NCI-H2171 (cell line): ENCODE measurements at places on chromosomes 12 and 14.

GRCh38 chr12:113086249-113087164 is 30.0 kb downstream of the DTX1 start:
- no peak for DNase-seq

- DNase-seq = no peak
These were observed 1.4 kb downstream of the NFKBIA start for GRCh38 chr14:35403114-35403602.

- DNase-seq = no peak
These were observed 645.2 kb downstream of the MED13L start for GRCh38 chr12:115632308-115632707.

DNA sequence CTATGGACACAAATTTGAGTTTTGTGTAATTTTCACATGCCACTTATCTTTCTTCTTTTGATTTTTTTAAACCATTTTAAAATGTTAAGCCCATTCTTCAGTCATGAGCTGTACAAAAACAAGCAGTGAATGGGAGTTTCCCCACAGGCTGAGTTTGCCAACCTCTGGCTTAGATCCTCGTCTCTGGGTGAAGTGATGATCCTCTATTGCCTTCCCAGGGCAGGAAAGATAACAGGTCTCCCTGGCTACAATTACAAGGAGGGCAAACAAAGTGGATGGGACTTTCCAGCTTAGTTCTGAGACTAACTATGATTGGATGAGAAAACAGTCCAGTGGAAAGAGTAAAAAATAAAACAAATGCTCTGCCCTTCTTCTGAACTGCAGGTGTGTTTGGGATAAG is 203.7 kb downstream of the SPTSSA start:
- no peak for DNase-seq

DNA sequence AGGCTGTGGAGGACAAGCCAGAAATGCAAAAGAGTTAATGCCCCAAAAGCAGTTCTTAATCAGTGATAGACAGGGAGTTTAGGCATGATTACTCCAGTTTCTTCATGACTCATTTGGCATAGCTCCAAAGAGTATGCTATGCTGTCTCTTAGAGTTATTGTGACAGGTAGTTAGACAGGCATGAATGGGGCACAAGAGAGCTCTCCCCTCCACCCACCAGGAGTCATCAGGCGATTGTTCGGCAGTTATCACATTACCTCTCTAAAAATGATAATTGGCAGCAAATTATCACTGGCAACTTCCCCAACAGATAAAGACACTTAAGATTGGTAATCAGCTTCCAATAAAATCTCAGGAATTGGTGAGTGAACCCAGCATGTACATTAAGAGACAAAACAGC is 320.1 kb downstream of the DAD1 start:
- no peak for DNase-seq

DNA sequence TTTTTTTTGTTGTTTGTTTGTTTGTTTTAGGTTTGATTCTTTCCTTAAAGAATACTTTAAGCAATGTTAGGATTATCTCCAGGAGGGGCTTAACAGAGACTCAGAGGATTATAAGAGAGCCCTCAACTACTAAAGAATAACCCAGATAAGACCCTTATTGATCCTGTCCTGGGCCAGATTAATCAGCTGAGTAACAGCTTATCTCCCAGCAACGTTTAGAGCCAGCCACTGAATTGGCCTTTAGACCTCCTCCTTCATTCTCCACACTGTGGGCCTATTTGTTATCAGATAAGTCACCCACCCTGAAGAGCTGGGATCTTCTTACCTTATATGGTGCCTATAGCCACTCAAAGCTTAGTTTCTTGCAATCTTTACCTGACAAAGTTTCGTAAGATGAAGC is 71.1 kb downstream of the FIGNL2 start:
- DNase-seq = no peak

DNA sequence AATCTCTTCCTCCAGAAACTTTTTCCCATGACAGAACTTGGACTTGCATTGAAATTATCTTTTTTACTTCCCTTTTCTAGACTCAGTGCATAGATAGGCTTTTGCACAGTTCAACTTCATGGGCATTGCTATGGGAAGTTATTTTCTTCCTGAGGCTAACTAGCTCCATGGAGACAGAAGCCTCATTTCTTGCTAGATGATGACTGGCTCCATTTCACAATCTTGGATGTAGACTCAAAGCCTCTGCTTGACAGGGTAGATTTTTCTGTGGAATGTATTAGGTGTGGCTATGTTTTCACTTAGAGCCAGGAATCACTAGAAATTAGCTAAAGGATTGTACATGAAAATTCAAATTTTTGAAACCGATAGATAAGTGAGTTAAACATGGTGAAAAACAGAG is 884.1 kb upstream of the MGAT4C start:
- DNase-seq = no peak

DNA sequence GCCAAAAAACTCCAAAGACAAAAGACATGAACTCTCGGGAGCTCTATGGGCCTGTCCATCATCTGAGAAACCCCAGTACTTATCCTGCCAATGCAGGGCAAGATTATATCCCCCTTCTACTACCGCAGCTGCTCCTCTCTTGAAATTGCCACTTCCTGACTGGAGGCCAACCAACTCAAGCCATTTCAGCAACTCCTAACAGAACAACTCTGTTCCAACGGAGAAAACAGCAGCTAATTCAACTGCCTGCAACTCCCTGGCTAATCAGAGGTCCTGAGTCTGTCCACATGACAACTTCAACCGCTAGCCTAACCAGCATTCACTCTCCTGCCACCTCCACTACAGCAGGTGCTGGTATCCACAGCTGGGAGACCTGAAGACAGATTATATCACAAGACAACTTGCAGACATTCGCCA is 24.1 kb downstream of the CEP83 start:
- DNase-seq = no peak

GRCh38 chr12:52291267-52291935 is at the start of gene KRT81:
KRT81 (minus strand) TSS chr12:52291534; CDS start chr12:52291465, 69 bp downstream.
- DNase-seq = no peak

DNA sequence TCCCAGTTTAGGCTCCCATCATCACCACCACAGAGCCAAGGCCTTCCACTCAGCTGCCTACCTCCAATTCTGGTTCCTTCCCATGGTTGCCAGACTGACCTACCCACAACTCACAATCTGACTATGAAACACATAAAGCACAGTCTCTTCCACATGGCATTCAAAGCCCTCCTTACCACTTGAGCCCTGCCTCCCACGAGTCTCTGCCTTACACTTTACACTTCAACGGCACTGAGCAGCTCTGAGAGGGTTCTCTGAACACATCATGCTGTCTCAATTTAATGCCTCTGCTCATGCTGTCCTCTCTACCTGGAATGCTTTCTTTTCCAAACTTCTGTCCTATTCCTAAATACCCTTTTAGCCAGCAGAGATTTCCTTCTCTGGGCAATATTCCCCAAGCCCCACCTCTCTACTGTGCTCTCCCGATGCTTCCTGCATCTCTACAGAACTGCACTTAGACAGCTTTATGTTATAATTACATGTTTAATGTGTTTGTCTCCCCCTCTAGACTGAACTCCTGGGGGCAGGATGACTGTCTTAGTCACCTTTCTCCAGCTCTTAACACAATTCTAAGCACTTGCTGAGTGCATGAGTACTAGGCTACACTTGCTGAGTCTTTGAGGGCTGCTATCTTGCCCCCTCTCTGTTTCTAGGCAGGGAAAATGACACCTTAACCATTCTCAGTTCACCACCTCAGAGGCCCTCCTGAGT is 23.5 kb downstream of the FMNL3 start:
- DNase-seq = no peak

DNA sequence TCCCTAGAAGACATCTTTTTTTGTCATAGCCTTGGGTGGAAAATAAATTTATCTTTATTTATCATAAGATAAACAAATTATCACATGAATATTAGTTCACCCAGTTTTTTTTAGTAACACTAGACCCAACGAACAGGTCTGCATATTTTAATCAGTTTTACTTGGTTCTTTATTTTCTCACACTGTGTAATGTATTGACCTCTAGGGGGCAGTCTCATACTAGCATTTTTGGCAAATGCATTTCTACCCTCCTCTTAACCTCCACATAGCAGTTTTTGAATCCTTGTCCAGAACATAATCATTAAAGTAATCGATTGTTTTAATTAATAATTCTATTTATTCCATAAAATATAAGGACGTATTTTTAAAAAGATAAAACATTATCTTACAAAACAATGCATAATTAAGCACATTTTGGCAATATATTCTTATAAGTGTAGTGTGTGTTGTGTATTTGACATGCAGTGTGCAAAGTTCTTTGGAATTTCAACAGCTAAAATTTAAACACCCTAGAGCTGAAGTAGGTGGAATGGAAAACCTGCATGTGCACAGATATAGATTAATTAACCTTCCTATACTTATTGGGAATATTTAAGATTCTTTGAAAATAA is 31.6 kb upstream of the PTPRQ start:
- DNase-seq = peak; percentile 82

GRCh38 chr14:55240526-55241178 is 30.6 kb upstream of the FBXO34 start:
- no peak for DNase-seq

- no peak for DNase-seq
These were observed 51.6 kb downstream of the EFCAB11 start for GRCh38 chr14:89902881-89903280.

DNA sequence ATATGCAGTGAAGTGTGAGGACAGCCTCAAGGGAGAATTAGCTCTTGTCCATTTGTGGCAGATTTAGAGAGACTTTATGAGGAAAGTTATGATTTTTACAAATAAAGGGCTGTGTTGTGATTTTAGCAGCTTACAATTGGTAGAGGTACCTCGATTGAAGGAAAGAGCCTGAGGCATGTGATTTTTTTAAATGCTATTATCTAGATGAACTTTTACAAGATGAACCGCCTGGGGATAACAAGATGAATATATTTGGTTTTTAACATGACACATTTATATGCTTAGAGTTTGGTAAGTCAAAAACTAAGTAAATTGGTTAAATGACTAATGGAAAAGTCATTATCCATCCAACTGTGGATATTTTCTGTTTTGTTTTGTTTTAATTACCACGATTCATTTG is 52.6 kb downstream of the AEBP2 start:
- no peak for DNase-seq

DNA sequence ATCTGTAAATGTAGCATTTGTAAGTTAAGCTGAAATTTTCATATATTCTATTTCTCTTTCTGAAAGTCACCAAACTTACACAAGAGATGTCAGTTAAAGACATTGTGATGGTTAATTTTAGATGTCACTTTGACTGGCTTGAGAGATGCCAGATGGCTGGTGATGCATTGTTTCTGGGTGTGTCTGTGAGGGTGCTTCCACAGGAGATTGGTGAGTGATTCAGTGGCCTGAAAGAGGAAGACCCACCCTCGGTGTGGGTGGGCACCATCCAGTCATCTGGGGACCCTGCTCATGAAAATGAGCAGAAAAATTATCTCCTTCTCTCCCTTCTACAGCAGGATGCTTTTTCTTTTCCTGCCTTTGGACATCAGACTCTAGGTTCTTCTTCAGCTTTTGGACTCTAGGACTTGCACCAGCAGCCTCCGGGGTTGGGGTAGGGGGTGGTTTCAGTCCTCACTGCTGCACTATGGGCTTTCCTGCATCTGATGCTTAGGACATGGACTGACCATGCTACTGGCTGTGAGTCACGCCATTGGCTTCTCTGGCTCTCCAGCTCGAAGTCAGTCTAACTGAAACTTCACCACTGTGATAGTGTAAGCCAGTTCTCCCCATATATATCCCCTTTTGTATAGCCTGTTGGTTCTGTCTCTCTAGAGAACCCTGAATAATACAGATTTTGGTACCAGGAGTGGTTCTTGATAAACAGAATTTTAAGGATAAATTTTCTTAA is 20.9 kb downstream of the PDE6H start:
- DNase-seq = no peak

DNA sequence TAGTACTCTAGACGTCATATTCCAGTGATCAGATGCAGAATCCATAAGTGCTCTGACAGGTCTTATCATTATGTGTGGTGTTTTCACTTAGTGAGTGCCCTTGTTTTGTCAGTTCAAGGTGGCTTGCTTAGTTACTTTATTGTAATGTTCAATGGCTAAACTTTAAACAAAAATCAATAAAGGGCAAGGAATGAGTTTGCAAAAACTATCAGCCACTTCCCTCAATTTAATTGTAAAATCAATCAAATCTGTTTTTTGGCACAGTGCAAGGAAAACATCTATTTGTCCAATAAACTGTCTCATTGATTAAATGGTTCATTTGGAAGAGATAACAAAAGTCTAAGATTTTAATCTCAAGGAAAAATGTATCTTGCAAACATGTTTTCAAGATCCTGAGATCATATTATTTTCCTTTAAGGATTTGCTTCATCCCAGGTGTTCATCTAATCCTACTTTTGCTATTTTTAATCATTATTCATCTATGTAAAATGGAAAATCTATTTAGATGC is 59.6 kb upstream of the EEA1 start:
- DNase-seq = no peak

DNA sequence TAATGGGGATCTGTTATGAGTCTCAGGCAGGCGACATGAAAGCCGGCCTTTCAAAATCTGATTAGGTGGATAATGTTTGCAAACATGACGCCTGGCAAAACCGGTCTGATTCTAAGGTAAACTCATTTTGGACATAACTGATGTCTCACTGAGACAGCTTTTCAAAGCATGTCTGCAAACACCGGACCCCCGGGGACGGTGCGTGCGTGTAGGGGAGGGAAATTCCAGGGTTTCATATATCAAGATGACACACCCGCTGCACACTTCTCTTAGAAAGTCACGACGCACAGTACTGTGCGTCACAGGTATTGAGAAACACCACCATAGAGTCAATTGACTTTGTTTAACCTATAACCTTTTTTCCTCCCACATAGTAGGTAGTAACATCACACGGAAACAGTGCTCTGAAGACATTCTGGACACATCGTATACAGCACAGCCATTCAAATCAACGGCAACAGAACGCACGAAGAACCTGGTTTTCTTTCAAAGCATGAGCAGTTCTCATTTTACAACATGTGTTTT is 43.9 kb upstream of the TESC start:
- DNase-seq = no peak

GRCh38 chr14:37985826-37986470 is 221.8 kb upstream of the SSTR1 start:
- peak; percentile 25 for DNase-seq

GRCh38 chr14:37865719-37866549 is 270.5 kb downstream of the TTC6 start:
- no peak for DNase-seq

- DNase-seq = no peak
These were observed 27.2 kb upstream of the MLXIP start for GRCh38 chr12:122051231-122051876.

GRCh38 chr12:3246253-3246652 is 169.1 kb downstream of the TSPAN9 start:
- no peak for DNase-seq

DNA sequence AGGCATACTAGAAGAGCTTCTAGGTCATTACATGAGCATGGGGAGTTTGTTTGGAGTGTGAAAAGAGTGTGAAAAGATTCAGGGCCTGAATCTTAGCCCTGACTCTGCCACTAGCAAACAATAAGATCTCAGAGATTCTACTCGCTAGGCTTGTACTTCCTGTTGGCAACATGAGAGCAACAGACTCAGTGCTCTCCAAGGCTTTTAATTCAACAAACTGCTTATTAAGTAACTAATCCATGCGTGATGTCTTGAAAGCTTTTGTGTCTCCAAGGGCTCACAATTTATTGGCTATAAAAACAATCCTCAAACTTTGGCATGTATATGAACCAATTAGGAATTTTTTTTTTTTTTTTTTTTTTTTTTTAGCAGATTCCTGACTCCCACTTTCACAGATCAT is 105.1 kb downstream of the STXBP6 start:
- DNase-seq = no peak
